ENCODE measurements at places on chromosomes 4 and X.

DNA sequence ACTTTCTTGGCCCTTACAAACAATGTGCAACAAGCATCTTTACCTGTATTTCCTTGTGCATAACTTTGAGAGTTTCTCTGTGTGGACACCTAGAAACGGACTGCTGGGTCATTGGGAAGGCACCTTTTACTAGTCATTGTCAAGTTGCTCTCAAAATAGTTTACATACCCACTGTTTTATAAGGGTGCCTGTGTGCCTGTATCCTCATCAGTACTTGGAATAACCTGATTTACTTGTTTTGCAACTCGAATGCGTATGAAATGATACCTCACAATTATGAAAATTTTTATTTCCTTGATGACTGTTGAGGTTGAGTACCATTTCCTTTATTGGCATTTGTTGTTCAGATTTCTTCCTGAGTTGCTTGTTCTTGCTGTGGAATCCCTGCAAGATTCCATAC lies 150.8 kb downstream of the STIM2 start:
- no peak for DNase-seq

DNA sequence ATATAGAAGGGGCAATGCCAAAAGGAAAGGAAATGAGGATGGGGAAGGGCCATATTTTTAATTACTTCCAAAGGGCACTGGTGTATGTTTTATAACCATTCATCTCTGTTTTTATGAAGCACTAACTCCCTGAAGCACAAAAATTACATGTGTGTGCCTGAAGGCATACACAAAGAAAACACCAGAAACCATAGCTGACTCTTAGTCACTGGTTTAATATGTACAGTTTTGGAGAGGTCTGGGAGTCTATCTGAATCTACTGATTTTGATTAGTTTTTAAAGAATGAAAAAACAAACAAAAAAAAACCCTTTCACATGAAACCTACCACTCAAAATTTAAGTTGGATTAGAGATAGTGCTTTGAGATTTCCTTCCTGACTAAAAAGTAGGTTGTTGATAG lies 438.7 kb downstream of the RPA4 start:
- no peak for DNase-seq

DNA sequence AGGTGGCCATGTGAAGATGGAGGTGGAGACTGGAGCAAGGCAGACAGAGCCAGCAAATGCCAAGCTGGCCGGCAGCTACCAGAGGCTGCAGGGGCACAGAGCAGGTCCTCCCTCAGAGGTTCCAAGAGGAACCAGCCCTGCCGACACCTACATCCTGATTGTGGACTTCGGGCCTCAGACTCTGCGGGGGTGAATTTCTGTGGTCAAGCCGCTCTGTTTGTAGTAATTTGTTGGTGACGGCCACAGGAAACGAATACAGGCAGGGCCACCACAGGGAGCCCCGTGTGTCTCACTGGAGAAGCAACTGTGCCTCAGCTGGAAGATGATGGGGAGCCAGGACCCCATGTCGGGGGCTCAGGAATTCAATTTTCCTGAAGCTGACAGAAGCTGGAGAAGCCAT lies 28.3 kb downstream of the ZFYVE28 start:
- no peak for DNase-seq

DNA sequence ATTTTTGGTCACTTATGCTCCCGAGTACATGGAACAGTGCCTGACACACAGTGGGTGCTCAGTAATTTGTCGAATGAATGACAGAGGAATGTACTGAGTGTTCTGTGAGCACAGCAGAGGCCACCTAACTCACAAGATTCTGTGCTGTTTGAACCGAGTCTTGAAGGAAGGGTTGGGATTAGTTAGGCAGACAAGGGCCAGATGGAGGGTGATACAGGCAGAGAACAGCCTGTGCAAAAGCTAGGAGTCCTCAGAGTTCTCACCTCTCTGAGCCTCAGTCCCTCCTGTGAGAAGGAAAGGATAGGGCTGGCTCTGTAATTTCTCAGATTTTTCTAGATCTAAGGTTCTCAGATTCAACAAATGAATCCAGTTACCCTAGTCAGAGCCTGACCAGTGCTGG lies 108.8 kb downstream of the NHSL2 start:
- no peak for DNase-seq

- DNase-seq, result no peak
Observed at GRCh38 chr4:48542888-48543287, 52.8 kb downstream of the ZAR1 start.

DNA sequence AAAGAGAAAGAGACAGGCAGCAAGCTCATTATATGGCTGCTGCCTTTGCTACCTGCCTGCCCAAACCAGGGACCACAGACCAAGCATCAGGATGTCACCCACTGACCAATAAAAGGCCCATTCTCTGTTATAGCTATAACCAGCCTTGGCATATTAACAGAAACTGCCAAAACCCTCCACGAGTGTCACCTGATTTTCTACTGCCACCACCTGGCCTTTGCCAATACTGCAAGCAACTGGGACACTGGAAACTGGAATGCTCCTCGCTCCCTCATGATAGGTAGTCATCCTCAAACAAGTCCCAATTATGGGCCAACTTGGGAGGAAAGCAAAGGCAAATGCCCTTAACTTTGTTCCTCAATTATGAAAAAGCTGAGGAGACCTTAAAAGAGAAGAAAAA lies 76.0 kb downstream of the SPIN4 start:
- DNase-seq, result peak; percentile 5

DNA sequence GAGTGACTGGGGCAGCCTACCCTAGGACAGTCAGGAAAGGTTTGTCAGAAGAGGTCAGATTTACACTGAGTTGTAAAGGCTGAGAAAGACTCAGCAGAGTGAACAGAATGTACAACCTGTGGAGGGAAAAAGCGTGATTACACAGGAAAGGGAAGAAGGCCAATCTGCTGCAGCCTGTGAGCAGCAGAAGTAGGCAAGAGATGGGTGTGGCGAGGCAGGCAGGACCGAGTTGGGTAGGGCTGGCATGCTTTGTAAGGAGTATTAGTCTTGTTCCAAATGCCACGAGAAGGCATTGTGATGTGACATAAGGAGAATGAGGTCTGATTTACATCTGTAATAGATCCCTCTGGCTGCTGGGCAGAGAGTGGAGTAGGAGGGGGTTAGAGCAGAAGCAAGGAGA lies 12.6 kb downstream of the SGMS2 start:
- DNase-seq, result no peak

DNA sequence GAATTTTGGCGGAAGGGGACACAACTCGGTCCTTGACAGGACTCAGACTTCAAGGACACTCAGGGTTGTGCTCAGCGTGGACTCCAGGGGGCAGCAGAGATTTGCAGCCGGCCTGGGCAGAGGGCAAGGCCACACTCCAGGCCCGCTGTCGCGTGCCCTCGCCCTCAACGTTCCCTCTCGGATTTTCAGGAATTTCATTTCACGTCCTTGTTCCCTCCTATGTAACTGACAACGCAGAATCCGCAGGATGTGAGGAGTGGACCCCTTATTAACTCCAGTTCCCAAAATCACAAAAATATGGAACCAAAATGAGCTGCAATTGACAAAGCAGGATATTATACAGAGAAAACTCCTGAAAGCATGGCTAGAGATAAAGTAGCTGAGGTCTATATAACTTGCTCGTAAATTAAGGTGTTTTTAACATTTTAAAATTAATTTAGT lies 21.0 kb upstream of the DCTD start:
- DNase-seq, result peak; percentile 69

- no peak for DNase-seq
Observed at GRCh38 chr4:169440446-169440845, 169.7 kb upstream of the SH3RF1 start.

Measured in CD4-positive, alpha-beta T cell treated with Interleukin-12 subunit alpha and Interleukin-12 subunit beta, for 1 hour (primary cell).